Lower leg skin (tissue), 4 donors: ENCODE measurements at places on chromosomes 1 and 21.

DNA sequence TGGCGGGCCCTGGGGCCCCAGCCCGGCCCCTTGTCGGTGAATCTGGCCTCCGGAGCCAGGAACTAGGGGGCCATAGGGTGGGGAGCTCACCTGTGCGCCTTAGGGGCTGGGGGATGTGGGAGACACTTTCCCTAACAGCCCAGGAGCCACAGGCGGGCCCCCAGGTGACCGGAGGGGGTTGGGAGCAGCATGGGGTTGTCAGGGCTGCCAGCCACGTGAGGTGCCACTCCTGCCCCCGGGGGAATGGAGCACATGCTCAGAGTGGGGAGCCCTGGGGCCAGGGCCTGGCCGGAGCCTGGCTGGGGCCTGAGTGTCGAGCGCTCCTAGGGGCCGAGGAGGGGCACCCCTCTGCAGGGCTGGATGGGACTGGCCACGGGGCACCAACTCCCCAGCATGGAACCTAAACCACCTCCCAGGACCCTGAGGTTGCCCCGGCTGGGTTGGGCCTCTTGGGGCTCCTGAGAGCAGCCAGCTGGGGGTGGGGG, 19.9 kb downstream of the PRXL2B start:
- DNase-seq: no peak

- no peak for DNase-seq
Measured at GRCh38 chr1:223695014-223695548, 17.3 kb upstream of the CAPN2 start.

DNA sequence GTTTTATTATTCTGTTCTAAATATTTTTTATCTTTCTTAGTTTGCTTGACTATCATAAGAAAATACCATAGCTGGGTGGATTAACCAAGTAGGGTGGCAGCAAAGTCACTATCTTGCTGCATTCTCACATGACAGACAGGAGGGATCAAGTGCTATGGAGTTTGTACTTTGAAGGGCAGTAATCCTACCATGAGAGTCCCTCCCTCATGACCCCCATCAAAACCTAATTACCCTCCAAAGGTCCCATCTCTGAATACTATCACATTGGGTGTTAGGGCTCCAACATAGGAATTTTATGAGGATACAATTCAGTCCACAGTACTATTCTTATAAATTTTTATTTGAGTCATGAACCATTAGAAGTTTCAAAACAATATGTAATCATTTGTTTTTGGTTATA, 388.5 kb upstream of the B3GALT2 start:
- no peak for DNase-seq

GRCh38 chr1:44557778-44558177, 116.5 kb downstream of the TMEM53 start:
- DNase-seq: no peak
